ENCODE measurements at places on chromosomes 6 and 20.

- DNase-seq: no peak
These were observed 38.0 kb upstream of the EEF1A1 start for GRCh38 chr6:73558624-73559398.

DNA sequence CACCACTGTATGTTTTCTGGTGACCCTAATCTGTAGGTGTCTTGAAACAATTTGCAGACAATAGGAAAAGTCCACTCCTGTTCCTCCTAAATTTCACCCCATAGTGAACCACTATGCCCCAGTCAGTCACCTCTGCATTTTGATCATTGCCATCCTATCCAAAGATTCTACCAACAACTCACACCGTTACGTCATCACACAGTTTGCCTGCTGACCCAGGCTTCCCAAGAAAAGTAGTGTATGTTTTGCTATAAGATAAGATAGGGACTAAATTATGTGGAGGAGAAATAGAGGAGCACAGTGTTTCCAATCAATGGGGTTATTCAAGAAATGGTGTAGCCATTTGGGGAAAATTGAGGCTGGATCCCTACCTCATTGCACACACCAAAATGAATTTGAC lies 58.8 kb downstream of the GNAS start:
- DNase-seq: no peak

DNA sequence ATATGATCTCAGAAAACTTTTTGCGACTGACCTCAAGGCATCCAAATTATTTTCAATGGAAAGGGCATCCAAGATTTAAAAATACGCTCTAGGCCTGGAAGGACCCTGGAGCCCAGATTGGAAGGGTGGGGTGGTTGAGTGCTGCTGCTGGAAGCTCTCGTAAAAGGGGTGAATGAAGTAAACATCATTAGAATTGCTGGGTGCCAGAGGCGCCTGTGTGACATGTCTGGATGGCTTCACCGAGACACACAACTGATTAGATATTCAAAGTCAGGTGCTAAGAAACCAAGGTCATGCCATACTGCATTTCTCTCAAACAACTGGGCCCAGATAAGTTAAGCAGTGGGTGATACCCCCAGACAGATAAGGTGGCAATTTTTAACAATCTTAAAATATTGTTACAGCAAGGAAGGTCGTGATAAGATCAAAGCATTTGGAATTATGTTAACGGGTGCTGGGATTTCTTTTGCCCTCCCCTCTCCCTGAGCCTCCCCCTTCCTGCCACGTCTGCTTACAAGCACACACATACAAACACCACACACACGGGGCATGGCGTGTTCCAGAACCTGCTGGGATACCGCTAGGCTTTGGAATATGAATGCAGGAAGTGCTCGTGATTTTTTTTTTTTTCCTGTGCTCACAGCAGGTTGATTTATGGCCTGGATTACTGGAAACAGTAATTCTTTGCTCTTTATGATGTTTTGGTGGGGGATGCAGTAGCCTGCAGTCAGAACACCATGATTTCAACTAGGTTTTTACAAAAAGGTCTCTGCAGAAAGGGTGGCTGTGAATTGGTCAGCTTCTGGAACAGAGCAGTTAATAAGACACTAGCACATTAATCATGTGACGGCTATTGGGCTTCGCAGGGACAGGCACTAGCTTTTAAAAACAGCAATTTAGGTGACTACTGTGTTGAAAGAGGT lies 551.2 kb downstream of the QKI start:
- DNase-seq: no peak

GRCh38 chr6:42572523-42572922 lies 8.7 kb downstream of the UBR2 start:
- no peak for DNase-seq

DNA sequence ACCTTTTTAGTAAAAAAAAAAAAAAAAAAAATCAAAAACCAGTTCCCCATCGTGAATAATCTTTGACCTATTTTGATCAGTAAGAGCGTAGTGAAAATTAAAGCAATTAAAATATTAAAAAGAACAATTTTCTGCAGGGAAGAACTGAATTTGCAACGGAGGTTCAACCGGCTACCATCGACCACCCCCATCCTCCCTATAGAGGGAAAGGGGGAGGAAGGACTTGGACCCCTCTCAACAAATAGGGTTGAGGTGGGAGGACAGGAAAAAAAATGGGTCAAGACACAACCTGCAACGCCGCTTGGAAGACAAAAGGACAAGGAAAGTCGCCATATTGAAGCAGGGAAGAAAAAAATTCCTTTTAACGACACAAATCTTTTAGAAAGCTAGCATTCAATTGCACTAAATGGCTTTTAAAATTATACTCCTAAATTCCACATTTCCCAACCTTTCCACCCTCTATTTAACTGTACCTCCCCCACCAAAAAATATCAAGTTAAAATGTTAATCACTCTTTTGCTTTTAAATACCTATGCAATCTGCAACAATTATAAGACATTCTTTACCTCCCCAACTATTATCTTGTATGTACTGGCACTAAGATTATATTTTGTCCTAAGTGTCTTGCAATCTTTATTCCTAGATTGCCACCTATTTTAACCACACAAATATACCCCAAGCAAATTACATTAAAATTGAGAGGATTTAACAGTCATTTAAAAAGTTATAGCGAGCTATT lies 1.7 kb downstream of the PPP1R10 start:
- peak; percentile 75 for DNase-seq
